Suprapubic skin (tissue), 4 donors: ENCODE measurements at places on chromosomes 6 and 20.
A peak's percentile ranks its signal among the peaks of the same experiment; 100 is the strongest.

GRCh38 chr6:38762848-38763247 lies 47.7 kb downstream of the DNAH8 start:
- H3K27ac ChIP-seq, result no peak overlapping the region
- no peaks in the 10 kb centered on the region for H3K36me3 ChIP-seq
- no peak overlapping the region for H3K4me3 ChIP-seq

GRCh38 chr6:137677709-137678108 lies 183.5 kb upstream of the OLIG3 start:
- no peak overlapping the region for H3K4me3 ChIP-seq
- no peaks in the 10 kb centered on the region for H3K36me3 ChIP-seq
- no peak for DNase-seq

GRCh38 chr20:46127396-46128010 lies 9.4 kb downstream of the CD40 start:
- no peak overlapping the region for H3K27ac ChIP-seq
- H3K27me3 ChIP-seq, result peaks cover 20% of the 10 kb centered on the region
- H3K36me3 ChIP-seq, result peaks cover 17% of the 10 kb centered on the region

GRCh38 chr6:25004357-25004756 lies 68.6 kb upstream of the RIPOR2 start:
- H3K4me1 ChIP-seq, result peaks cover 58% of the 10 kb centered on the region
- H3K27me3 ChIP-seq, result no peaks in the 10 kb centered on the region
- no peak overlapping the region for H3K4me3 ChIP-seq
- H3K36me3 ChIP-seq, result no peaks in the 10 kb centered on the region

DNA sequence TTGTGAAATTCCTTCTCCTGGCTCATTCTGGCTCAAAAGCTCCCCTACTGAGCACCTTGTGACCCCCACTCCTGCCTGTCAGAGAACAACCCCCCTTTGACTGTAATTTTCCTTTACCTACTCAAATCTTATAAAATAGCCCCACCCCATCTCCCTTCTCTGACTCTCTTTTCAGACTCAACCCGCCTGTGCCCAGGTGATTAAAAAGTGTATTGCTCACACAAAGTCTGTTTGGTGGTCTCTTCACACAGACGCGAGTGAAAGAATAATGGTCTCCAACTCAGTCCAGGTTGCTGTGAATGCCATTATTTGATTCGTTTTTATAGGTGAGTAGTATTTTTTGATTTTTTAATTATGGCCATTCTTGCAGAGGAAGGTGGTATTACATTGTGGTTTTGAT lies 414.1 kb upstream of the FKBP1C start:
- H3K4me3 ChIP-seq, result no peak overlapping the region
- no peaks in the 10 kb centered on the region for H3K36me3 ChIP-seq
- no peak overlapping the region for H3K27ac ChIP-seq
- no peaks in the 10 kb centered on the region for H3K27me3 ChIP-seq
- no peaks in the 10 kb centered on the region for H3K4me1 ChIP-seq

GRCh38 chr6:1422290-1422689 lies 32.9 kb downstream of the FOXF2 start:
- no peak overlapping the region for H3K27ac ChIP-seq
- H3K4me1 ChIP-seq, result no peaks in the 10 kb centered on the region
- peaks cover 9% of the 10 kb centered on the region for H3K27me3 ChIP-seq
- H3K36me3 ChIP-seq, result no peaks in the 10 kb centered on the region
- H3K4me3 ChIP-seq, result no peak overlapping the region

- no peak overlapping the region for H3K27ac ChIP-seq
- no peaks in the 10 kb centered on the region for H3K36me3 ChIP-seq
- no peaks in the 10 kb centered on the region for H3K4me1 ChIP-seq
- no peak overlapping the region for H3K4me3 ChIP-seq
- DNase-seq, result no peak
These were observed 10.8 kb downstream of the SGK1 start for GRCh38 chr6:134307075-134307474.

DNA sequence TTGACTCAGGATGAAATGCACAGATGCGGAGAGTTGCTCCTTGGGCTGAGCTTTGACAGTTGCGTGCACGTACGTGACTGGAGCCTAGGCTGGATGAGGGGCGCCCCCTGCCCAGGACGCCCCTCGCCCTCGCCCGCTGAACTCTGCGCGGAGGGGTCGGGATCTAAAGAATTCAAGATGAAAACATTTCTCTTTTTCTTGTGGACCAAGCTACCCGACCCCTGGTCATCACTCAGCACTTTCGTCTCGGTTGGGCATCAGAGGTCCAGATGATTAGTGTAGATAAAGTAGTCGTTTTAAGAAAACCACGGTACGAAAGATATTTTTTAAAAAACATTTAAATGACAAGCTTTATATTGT lies 700 bp downstream of the DTD1 start:
- H3K27ac ChIP-seq, result peak overlapping the region; percentile 84
- H3K4me3 ChIP-seq, result peak overlapping the region; percentile 93

- peaks cover 21% of the 10 kb centered on the region for H3K4me1 ChIP-seq
- H3K36me3 ChIP-seq, result no peaks in the 10 kb centered on the region
These were observed 728.3 kb downstream of the MAFB start for GRCh38 chr20:39960522-39961428.

DNA sequence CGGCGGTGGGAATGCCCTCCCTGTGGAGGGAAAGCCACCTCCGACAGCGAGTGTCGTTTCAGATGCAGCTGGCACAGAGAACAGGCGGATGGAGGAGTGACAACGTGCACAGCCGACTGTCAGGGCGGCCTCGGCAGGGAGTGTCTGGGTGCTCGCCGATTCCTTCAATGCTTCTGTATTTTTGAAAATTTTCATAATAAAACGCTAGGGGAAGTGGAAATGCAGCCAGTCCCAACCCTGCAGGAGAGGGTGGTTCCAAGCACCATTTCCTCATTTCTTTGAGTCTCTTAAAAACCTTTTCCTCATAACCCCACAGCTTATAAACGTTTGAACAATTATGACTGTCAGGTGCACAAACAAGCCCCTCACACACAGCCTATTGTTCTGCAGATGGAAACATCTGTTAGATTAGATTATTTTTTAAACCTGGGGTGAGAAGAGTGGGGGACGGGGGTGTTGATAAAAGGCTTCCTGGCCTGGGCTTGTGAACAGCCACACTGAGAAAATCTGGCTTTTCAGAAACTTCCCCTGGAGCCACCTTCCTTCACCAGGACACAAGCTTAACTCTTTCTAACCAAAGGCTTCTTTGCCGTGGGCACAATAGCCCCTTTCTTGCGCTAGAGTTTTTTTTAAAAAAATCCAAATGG lies 228.9 kb downstream of the ANKRD60 start:
- no peaks in the 10 kb centered on the region for H3K27me3 ChIP-seq
- no peak for DNase-seq
- H3K4me1 ChIP-seq, result peaks cover 37% of the 10 kb centered on the region
- peak overlapping the region; percentile 28 for H3K27ac ChIP-seq
- no peaks in the 10 kb centered on the region for H3K36me3 ChIP-seq

GRCh38 chr20:53425941-53426340 lies 167.7 kb downstream of the ZNF217 start:
- no peak for DNase-seq
- no peak overlapping the region for H3K27ac ChIP-seq
- no peaks in the 10 kb centered on the region for H3K27me3 ChIP-seq
- H3K36me3 ChIP-seq, result no peaks in the 10 kb centered on the region
- H3K4me3 ChIP-seq, result no peak overlapping the region
- no peaks in the 10 kb centered on the region for H3K4me1 ChIP-seq

GRCh38 chr6:137870308-137870644 lies 3.2 kb downstream of the TNFAIP3 start:
- H3K4me3 ChIP-seq, result peak overlapping the region; percentile 97
- H3K27ac ChIP-seq, result peak overlapping the region; percentile 61
- H3K27me3 ChIP-seq, result no peaks in the 10 kb centered on the region
- peaks cover 11% of the 10 kb centered on the region for H3K36me3 ChIP-seq

- no peak overlapping the region for H3K4me3 ChIP-seq
- peaks cover 26% of the 10 kb centered on the region for H3K4me1 ChIP-seq
- no peak for DNase-seq
- H3K27ac ChIP-seq, result no peak overlapping the region
- peaks cover 6% of the 10 kb centered on the region for H3K36me3 ChIP-seq
These were observed 35.7 kb upstream of the CDH22 start for GRCh38 chr20:46343975-46344357.

GRCh38 chr20:57735831-57736737 lies 26.3 kb upstream of the PMEPA1 start:
- no peak overlapping the region for H3K27ac ChIP-seq
- no peaks in the 10 kb centered on the region for H3K4me1 ChIP-seq
- no peak for DNase-seq
- no peaks in the 10 kb centered on the region for H3K36me3 ChIP-seq
- H3K27me3 ChIP-seq, result no peaks in the 10 kb centered on the region

DNA sequence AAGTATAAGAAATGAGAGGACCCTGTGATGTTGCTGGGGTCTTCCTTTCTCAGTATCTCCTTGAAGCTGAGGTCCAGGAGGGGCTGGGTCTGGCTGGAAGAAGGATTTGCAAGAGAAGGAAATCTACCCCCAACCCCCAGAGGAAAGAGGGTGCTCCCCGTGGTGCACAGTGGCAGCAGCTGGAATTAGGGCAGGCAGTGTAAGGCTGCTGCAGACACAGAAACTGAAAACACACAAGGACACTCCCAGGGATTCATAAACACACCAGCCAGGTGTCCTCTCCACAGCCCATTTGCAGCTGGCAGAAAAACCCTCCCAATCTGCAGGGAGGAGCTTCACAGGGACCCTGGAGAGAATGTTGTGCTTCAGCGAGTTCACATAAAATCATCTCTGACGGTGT lies 297.2 kb downstream of the CDH26 start:
- H3K27ac ChIP-seq, result no peak overlapping the region
- no peaks in the 10 kb centered on the region for H3K4me1 ChIP-seq
- H3K27me3 ChIP-seq, result peaks cover 23% of the 10 kb centered on the region
- no peak for DNase-seq
- no peaks in the 10 kb centered on the region for H3K36me3 ChIP-seq

DNA sequence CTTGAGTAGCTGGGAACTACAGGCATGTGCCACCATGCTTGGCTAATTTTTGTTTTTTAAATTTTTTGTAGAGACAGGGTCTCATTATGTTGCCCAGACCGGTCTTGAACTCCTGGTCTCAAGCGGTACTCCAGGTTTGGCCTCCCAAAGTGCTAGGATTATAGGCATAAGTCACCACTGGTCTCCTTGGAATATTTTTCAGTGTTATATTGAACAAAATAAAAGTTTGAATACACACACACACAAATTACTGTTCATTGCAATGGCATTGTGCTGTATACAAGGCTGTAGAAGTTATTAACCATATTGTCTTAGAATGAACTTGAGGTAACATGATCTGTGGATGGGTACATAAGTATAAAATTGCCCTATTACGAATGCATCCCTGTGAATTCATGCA lies 166.1 kb downstream of the BCAS1 start:
- no peaks in the 10 kb centered on the region for H3K27me3 ChIP-seq
- peaks cover 42% of the 10 kb centered on the region for H3K4me1 ChIP-seq
- H3K36me3 ChIP-seq, result no peaks in the 10 kb centered on the region
- H3K27ac ChIP-seq, result no peak overlapping the region
- no peak for DNase-seq
- H3K4me3 ChIP-seq, result no peak overlapping the region

DNA sequence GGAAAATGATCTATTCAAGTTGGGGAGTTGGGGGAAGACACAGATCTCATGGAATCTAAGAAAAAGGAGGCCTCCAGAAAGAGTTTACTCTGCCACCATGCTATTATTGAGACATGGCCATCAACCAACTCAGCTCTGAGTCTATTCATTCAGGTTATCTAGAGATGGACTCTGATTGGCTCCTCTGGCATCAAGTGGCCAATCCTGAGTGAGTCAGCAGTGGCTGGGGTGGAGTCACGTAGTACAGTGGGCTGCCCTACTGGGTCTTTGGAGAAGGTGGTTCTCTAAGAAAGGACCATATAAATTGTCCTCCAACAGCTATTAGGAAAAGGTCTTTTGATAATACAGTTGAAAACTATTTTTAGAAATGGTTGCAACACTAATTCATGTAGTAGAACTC lies 42.1 kb downstream of the LYRM2 start:
- no peak overlapping the region for H3K4me3 ChIP-seq
- no peaks in the 10 kb centered on the region for H3K27me3 ChIP-seq
- no peak for DNase-seq
- no peak overlapping the region for H3K27ac ChIP-seq

GRCh38 chr6:12528581-12529363 lies 187.8 kb upstream of the PHACTR1 start:
- H3K27ac ChIP-seq, result no peak overlapping the region
- H3K36me3 ChIP-seq, result no peaks in the 10 kb centered on the region
- no peak overlapping the region for H3K4me3 ChIP-seq
- H3K27me3 ChIP-seq, result no peaks in the 10 kb centered on the region

DNA sequence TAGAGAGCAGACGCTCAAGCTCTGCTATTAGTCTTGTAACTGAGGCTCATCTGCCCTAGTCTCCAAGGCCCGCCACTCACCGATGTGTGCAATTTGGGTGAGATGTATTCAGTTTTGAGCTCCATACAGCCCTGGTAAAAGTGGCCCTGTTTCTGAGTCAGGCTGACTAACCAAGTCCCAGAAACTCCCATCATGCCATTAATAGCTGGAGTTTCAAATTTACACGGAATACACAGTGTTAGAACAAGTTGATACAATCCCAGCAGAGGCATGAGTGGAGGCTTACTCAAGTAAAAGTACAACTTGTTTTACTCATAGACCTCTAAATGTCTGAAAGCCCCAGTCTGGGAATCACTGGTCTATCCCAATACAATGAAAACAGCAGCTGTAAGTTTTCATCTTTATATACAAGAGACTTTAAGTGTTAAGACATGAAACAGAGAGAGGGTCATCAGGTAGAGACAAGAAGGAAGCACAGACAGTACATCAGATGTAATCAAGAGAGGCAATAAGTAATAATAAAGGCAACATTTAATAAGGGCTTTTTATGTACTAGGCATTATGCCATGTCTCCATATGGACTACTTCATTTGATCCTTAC lies 42.4 kb downstream of the RTN4IP1 start:
- no peak for DNase-seq
- peaks cover 32% of the 10 kb centered on the region for H3K36me3 ChIP-seq
- no peaks in the 10 kb centered on the region for H3K27me3 ChIP-seq
- H3K27ac ChIP-seq, result no peak overlapping the region

DNA sequence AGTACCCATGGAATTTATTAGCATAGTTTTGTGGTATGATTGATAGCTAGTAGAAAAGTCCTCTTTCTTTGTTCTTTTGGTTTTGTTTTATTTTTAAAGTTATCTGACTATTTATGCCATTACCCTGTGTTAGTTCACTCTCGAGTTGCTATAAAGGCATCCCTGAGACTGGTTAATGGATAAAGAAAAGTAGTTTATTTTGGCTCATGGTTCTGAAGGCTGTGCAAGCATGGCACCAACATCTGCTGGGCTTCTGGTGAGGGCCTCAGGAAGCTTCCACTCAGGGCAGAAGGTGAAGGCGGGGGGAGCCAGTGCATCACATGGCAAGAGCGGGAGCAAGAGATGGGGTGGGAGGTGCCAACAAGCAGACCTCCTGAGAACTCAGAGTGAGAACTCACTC lies 166.5 kb downstream of the MTHFD1L start:
- DNase-seq, result no peak
- H3K27ac ChIP-seq, result no peak overlapping the region
- no peak overlapping the region for H3K4me3 ChIP-seq
- H3K36me3 ChIP-seq, result no peaks in the 10 kb centered on the region

DNA sequence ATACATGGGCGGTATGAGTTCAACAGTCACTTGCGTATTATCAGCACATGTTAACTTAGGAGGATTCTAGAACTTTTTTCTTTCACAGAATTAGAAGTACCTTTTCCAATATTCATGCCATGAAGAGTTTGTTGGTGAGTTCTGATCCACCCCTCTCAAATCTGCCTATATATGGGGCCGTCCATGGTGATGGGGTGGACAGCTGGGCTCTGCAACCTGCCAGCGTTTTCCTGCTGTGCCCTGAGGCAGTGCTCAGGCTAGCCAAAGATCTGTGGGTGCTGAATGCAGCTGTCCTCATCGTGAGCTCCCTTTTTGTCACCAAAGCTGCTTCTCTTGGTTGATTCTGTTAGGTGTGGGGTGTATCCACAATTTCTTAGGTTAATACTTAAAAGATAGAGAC lies 88.7 kb downstream of the THBS2 start:
- H3K36me3 ChIP-seq, result no peaks in the 10 kb centered on the region
- no peaks in the 10 kb centered on the region for H3K27me3 ChIP-seq
- no peak for DNase-seq
- no peak overlapping the region for H3K4me3 ChIP-seq
